ENCODE measurements at places on chromosomes 4 and X.
A peak's percentile ranks its signal among the peaks of the same experiment; 100 is the strongest.

DNA sequence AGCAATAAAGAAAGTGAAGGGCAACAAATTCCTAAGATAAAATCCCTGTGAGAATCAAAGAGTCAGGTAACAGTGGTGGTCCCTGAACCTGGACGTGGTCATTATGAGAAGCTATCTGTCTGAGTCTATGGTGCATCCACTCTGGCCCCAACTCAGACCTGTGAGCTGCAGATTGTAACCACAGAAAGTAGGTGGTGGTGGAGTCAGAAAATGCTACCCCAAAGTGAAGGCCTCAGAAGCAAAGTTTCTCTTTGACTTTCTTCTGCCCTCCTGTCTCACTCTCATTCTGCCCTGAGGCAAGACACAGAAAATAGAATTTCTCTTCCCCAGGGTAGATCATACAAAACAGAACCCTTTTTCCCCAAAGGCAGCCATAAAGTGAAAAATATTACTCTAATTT lies 84.1 kb upstream of the NEIL3 start:
- no peak for DNase-seq

- peak; percentile 26 for DNase-seq
Measured at GRCh38 chr4:125313989-125314667, 627 bp upstream of the FAT4 start.

DNA sequence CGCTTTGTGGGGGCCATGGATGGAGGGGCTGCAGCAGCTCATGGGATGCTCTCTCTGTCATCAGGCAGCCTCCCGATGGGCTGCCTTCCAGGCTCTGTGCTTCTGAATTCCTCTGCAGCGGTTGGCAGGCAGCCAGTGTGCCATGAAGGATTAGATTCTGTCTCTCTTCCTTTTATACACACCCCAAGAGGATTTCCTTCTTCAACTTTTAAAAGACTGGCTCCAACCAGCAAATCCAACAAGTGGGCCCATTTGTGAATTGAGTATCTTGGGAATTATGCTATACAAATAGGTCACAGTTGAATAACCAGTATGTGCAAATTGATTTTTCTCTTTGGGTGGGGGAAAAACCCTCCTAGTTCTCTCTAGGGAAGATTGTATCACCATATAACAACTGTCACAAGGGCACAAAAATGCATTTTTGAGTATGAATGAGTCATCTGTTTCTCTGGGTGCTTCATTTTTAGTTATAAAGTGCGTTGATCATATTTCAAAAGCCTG lies 96.8 kb upstream of the FAT1 start:
- DNase-seq, result peak; percentile 65

- no peak for DNase-seq
Measured at GRCh38 chrX:97854086-97854485, 970.4 kb downstream of the RPA4 start.

DNA sequence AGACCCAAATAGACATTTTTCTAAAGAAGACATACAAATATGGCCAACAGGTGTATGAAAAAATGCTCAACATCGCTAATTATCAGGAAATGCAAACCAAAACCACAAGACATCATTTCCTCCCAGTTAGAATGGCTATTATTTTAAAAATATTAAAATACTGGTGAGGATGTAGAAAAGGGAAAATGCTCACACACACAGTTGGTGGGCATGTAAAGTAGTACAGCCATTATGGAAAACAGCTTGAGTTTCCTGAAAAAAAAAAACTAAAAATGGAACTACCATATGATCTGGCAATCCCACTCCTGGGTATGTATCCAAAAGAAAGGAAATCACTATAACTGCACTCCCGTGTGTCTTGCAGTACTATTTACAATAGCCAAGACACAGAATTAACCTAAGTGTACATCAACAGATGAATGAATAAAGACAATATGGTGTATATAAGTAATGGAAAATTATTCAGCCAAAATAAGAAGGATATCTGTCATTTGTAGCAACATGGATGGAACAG lies 128.9 kb upstream of the DKK2 start:
- DNase-seq, result no peak

DNA sequence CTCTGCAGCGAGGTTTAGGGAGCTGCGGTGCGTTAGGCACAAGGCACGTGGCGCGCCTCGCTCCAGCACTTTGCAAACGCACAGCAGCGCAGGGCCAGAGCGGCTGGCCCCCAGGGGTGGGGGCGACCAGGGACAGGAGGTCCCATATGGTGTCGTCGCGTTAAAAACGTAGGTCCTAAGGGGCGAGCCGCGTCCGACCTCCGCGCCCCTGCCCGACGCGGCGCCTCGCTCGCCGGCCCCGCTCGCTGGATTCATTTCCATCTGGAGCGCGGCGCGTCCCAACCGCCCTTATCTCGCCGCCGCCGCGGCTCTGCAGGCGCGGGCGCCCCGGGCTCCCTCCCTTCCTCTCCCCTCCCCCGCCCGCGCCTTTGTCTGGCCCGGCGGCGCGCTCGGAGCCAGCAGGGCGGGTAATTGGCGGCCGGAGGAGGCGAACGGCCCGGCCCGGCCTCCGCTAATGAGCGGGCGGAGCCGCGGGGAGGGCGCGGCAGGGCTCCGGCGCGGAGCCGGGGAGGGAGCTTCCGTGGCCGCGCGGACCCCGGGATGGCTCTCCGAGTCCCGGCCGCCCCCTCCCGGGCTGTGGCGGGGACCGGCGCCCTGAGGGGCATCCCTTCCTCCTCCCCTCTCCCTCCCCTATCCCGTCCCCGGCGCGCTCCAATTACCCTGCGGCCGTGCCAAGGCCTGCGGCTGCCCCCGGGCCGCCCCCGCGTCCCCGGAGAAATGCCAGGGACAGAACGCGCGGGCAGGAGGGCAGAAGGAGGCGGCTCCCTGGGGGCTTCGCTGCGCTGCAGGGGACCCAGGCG lies 409.0 kb downstream of the BCOR start:
- peak; percentile 84 for DNase-seq

- no peak for DNase-seq
Measured at GRCh38 chr4:79964400-79965211, 108.4 kb downstream of the ANTXR2 start.

DNA sequence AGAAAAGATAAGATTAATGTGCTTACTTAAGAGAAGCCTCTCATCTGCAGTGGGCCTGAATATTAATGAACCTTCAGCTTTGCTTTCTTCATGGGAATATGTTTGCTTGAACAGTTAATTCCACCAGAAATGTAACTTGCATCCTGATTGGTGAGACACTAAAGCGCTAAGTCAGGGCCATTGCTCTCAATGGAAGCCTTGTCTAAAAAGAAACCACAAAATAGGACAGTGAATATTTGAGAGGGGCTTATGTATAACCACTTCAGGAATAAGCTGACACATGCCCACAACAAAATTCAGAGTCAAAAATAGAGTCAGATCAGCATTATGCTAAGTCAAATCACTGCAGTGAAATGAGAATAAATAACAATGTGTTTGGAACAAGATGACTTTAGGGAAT lies 1125.8 kb downstream of the STIM2 start:
- DNase-seq, result no peak

- no peak for DNase-seq
Measured at GRCh38 chrX:2373615-2374014, 127.2 kb downstream of the DHRSX start.

- no peak for DNase-seq
Measured at GRCh38 chr4:103137446-103137827, 37.8 kb upstream of the BDH2 start.

- DNase-seq, result no peak
Measured at GRCh38 chr4:150253965-150254630, 175.9 kb downstream of the DCLK2 start.

DNA sequence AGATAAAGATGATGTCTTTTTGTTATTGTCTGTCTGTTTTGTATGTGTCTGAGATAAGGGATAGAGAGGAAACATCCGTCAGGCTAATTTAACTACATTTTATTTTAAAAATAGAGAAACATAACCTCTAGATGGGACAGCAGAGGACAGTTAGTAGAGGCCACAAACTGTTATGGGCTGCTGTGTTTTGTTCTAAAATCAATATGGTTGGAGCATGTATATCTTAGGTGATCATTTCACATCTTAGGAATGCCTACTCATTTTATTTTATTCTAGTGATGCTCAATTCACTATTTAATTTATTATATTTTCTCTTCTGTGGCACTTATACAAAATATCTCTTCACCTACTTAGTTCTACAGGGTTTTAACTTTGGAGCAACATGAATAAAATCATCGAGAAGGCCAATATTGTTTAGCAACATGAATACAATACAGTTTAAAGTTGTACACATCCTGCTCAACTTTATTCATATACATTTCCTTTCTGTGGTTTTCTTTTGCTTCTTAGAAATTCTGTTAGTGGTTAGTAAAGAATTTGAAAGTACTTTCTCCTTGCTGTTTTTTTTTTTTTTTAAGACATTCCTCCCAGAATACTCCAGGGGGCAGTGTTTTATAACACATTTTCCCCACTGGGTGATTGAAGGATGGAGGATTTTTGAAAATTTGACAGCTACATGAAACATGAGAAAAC lies 392.9 kb downstream of the UNC5C start:
- peak; percentile 35 for DNase-seq

DNA sequence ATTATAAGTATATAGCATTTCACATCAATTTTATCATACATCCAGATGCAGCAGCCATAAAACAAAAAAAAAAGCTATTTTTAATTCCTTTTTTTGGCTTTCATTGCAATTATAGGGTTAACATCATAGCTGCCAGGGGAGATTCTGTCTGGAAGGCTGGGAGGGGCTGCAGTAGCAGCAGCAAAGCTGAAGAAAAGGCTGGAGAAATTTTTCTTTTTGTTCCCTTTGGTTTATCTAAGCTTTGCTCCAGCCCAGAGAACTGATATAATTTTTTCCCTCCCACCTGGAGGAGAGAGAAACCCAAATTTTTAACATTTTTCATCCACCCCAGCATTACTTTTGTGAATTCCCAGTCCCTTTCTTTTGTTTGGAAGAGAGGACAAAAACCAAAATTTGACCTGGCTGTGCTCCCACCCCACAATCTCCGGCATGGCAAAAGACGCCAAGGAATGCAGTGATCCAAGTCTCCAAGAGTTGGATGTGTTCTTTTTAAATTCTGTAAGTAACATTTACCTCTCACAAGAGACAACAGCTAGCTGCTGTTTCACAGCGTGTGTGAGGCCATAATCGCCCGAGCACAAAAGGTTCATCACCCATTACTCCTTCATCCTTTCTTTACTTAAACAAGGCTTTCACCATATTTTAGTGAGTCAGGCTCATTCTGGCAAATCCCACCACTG lies 25.1 kb upstream of the FAM156A start:
- DNase-seq, result no peak

DNA sequence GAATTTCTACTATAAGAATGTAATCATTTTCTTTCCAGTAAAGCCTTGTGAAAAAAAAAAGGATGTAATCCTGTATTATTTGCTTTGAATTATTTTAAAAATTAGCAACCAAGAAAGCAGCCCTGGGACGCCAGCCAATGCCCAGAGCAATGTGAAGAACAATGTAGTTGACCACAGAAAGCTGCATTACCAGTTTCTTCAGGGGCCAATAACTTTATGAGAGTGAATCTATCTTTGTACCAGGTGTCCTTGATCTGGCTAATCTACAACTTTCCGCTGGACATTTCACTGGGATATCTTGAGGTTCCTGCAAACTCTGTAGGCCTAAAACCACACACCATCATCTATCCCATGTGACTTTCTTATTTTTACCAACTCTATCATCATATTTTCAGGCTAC lies 7.6 kb upstream of the KLHL2 start:
- DNase-seq, result no peak

DNA sequence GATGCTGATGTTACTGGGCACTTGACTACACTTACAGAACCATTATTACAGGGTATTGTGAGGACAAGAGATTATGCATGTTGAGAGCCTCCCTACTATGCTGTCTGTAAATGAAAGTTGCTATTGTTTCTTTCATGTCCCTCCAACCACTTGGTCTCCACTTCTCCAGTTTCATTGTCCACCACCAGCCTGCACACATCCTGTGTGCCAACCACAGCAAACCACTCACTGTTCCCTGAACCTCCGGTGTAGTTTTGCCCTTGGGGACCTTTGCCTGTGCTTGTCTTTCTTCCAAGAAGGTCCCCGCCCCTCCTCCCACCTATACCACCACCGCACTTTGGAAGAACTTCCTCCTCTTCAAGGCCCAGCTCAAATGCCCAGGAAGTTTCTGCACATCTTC lies 43.1 kb upstream of the AFF2 start:
- no peak for DNase-seq

DNA sequence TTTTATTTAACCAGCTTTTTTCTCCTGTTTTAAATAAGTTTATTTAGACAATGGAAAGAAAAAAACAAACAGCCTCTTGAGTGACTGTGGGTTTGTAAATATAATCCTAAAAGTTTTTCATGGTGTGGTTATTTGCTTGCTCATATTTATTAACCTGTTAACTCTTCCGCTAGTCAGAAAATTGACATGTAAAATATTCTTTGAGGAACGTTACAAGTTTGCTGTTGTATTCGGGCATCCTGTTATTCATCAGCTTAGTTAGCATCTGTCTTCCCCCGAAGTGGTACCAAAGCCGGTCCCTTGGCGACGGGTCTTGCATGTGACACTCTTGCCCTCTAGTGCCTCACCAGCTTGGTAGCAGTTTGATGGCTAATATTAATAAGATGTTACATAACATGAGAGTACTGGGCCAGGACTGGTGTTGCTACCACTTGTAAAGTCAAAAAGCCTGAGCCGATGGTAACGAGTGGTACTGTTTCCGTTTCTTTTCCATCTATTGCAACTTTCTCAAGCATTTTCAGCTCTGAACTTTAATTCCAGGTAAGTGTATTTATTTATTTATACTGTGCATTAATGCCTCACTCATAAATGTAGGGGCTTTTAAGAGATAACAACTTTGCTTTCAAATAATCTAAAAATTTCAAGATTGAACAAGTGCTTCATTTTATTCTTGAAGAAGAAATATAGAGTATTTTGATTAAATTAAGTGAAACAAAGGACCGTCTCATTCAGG lies at the start of gene NDST3:
TSS of gene NDST3 (plus strand) at position 434 of the 733 bp plus-strand sequence. CDS start 19,425 bp downstream, outside the sequence.
- peak; percentile 83 for DNase-seq

- peak; percentile 59 for DNase-seq
Measured at GRCh38 chr4:127400731-127401346, 231.9 kb upstream of the INTU start.

- no peak for DNase-seq
Measured at GRCh38 chr4:14906805-14907204, 95.5 kb upstream of the CPEB2 start.

DNA sequence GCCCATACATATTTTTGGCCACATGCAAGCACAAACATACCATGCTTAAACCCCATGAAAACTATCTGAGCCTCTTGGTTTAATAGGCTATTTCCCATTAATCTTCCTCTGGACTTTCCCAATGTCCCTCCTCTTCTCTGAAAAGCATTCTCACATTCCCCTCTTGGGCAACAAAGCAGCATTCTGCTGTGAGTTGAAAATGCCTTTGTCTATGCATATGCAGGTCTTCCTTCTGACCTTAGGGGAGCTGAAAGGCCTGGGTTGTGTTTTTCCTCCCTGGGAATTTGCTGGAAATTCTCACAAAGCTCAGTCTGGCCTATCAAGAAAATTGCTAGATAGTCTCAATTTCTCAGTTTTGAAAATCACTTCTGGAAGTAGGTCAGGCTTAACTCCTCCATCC lies 4.2 kb downstream of the VSIG4 start:
- DNase-seq, result no peak

DNA sequence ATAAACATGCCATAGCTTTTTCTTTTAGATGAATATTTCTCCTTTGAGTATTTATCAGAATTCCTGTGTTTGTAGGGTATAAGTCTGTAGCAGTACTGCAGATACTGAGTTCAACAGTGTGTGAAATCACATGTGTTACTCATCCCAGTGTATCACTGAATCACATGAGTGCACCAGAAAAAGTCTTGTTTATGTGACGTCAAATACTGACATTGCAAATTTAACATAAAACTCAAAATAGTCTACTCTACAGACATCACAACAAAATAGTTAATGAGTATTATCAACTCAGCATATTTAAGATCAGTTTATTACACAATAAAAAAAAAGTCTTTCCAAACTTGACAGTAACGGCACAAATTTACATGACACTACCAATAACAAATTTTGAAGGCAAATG lies 221.3 kb downstream of the DCTD start:
- DNase-seq, result no peak
